ENCODE measurements at places on chromosomes 2 and 18.

GRCh38 chr2:217797661-217798069, 205.1 kb downstream of the TNS1 start:
- H3K4me3 ChIP-seq, result no peak overlapping the region
- H3K27ac ChIP-seq, result no peak overlapping the region
- no peaks in the 10 kb centered on the region for H3K4me1 ChIP-seq
- H3K36me3 ChIP-seq, result no peaks in the 10 kb centered on the region

DNA sequence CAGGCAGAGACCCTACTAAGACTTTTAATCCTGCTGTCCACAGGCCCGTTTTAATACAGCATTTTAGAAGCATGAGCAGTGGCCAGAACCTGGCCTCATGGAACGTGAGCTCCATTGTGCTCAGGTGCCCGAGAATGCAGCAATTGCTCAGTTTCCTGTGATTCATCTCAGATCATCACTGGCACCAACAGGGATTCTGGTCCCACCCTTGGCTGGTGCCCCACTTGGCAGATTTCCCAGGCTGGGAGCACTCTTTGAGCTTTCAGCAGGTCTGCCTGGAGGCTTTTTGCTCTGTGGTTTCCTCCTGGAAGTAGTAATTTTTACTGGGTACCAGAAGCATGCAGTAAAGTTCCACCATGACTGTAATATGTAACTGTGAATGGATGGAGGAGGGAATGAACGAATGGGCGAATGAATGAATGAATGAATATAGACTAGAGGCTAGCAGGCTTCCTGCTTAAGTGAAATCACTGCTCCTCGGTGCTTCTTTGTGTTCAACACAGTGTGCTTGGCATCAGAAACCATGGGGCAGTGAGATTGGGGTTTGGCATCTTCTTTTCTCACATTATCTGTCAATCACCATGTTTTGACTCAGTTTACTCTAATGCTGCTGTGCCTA, 312.9 kb downstream of the PRKCE start:
- H3K27ac ChIP-seq, result no peak overlapping the region
- no peaks in the 10 kb centered on the region for H3K27me3 ChIP-seq
- peak; percentile 15 for DNase-seq
- no peaks in the 10 kb centered on the region for H3K36me3 ChIP-seq
- no peak overlapping the region for H3K4me3 ChIP-seq
- peaks cover 9% of the 10 kb centered on the region for H3K4me1 ChIP-seq

DNA sequence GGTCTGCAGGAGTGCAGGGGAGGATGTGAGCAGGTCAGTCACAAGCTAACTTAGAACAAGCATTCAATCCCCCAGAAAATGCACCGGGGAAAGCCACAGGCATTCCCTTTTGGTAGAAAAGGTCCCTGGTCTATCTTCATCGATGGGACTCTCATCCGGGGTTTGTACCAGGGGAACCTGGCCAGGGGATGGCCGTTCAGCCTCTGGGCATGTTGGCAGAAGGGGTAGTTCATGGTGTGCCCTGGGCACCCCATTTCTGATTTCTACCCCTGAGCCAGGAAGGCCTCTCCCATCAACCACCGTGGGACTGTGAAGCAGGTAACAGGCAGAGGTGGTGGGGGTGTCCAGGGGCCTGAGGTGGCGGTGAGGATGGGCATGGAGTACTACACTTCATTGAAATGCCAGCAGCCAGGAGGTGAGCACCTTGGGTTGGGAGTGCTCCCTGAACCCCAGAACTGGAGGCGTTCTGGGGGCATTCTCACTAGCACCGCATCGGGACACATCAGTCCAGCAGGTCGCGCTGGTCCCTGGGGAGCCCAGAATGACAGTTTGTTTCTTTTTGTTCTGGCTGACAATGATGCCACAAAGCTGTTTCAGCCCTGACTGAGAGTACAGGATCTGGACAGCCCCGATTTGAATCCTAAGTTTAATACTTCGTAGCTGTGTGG, 172.3 kb downstream of the SMAD7 start:
- no peaks in the 10 kb centered on the region for H3K27me3 ChIP-seq
- peaks cover 5% of the 10 kb centered on the region for H3K4me1 ChIP-seq

GRCh38 chr2:30484995-30485394, 37.9 kb downstream of the LCLAT1 start:
- H3K36me3 ChIP-seq, result peaks cover 14% of the 10 kb centered on the region
- no peaks in the 10 kb centered on the region for H3K27me3 ChIP-seq
- no peak for DNase-seq

GRCh38 chr2:233270366-233270765, 18.9 kb downstream of the ATG16L1 start:
- peak overlapping the region; percentile 95 for H3K27ac ChIP-seq
- no peaks in the 10 kb centered on the region for H3K27me3 ChIP-seq
- peaks cover 66% of the 10 kb centered on the region for H3K4me1 ChIP-seq
- peak overlapping the region; percentile 11 for H3K4me3 ChIP-seq
